T-helper 17 cell (primary cell): ENCODE measurements at places on chromosomes 6 and 20.

- DNase-seq, result no peak
Observed at GRCh38 chr20:1332749-1333300, 3.9 kb upstream of the SDCBP2 start.

- no peak for DNase-seq
Observed at GRCh38 chr6:93423542-93423941, 4.2 kb upstream of the EPHA7 start.

DNA sequence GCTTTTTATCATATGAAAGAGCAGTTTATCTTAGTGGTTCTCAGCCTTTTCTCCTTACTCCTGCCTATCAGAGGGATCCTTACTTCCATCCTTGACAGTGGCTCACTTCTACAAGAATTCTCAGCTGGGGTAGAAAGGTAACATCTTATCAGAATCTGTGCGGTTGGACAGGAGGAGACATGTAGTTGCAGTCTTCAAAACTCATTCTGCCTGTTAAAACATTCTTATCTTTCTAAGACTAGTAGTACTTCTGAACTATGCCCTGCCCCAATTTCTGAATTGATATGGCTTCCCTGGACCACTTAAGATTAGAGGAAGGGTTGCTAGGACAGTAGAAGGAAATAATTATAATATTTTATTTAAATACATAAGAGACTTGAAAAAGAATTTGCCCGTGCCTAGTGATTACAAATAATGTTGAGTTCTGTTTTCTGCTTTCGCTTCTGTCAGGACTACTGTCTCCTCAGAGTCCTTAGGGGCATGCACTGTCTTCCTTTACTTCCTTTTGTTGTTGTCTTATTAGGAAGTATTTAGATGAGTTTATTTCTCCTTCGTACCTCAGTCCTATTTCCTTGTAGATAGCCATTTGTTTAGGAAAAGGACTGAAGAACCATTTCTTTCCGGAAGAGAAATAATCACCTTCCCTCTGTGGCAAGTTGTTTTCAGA lies 24.9 kb downstream of the BLTP3A start:
- no peak for DNase-seq

- no peak for DNase-seq
Observed at GRCh38 chr20:36096435-36096834, 58.1 kb upstream of the EPB41L1 start.

DNA sequence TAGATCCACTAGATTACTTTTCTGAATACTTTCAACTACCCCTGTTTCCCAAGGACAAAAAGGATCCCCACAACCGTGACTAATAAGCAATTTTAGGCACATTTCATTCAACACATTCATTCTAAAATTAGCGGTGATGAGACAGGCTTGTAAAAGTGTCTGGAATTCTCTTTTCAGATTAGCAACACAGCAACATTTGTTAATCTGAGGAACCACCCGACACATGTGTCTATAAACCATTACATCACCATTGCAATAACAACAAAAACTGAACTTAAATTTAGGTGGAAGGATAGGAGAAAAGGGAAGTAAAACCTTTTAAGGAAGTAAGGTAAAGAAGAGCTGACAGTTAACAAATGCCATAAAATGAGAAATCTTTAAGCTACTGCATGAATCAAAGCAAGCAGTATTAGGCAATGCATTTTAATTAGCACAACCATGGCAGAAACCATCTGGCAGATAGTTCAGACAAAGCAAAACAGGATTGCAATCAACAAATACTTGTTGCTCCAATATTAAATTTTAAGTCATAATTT lies 49.1 kb downstream of the MAP3K7 start:
- no peak for DNase-seq

GRCh38 chr6:34810936-34811632 lies 19.2 kb downstream of the BLTP3A start:
- DNase-seq, result no peak

- DNase-seq, result no peak
Observed at GRCh38 chr20:63680427-63680826, 16.0 kb upstream of the TNFRSF6B start.

GRCh38 chr6:155352811-155353210 lies 38.5 kb upstream of the TFB1M start:
- no peak for DNase-seq

DNA sequence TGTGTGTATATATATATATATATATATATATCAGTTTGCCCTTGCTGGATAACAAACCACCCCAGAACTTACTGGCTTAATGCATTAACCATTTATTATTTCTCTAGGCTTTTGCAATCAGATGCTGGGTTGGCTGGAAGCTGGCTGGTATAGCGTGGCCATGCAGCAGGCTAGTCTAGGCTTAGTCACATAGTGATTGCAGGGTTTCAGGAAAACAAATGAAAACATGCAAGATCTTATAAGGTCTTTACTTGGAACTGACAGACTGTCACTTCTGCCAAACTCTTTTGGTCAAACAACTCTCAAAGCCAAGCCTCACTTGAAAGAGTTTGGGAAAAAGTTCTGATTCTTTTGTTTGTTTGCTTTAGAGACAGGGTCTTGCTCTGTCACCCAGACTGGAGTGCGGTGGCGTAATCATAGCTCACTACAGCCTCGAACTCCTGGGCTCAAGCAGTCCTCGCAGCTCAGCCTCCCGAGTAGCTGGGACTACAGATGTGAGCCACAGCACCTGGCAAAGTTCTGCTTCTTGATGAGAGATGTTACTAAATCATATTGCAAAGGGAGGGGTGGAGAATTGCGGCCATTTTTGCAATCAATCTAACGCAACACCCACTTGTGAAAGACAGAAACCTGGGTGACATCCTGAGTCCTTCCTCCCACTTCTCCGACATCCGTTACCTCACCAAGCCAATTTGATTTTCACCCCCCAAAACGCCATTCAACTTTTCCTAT lies 74.6 kb upstream of the RNF24 start:
- no peak for DNase-seq

DNA sequence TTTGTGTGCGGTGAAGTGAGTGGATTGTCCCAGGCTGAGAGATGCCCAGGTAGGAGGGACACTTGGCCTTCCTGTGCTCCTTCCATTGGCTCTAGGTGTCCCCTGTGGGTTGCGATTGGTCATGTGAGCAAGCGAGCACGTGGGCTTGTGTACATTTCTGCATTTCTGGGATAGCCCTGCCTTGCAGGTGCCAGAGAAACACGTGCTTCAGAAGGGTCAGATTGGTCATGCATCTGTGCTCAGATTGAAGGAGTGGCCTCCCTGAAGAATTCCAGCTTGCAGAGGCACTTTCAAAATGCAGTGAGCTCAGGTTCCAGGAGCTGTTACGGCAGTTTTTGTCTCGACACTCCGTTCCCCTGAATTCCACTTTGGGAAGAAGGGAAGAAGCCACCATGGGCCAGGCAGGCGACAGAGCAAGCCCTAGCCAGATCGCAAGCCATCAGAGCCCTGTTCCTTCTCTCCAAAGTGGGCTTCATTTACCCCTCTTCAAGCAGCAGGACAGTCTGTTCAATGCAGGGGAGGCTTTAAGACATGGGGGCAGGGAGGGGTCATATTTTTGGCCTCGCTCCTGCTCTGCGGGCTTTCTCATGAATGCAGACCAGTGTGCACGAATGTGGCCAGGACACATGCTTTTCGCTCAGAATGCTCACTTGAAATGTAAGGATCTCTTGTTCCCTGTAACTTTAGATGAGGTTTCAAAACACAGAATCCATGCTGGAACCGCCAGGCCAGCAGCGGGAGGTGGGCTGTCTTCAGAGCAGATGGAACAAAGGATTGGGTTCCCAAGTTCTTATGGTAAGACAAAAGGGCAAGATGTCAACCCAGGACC lies 78.6 kb upstream of the AKAP12 start:
- DNase-seq, result no peak

DNA sequence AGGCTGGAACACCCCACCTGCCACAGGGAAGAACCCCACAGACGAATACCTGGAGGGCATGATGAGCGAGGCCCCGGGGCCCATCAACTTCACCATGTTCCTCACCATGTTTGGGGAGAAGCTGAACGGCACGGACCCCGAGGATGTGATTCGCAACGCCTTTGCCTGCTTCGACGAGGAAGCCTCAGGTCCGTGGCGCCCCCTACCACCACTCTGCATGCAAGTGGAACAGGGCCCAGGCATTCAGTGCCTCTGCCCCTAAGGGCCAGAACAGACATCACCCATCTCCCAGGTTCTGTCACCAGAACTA lies 6.6 kb downstream of the MYL9 start:
- no peak for DNase-seq

GRCh38 chr20:38139156-38139912 lies 25.7 kb downstream of the TGM2 start:
- DNase-seq, result no peak

DNA sequence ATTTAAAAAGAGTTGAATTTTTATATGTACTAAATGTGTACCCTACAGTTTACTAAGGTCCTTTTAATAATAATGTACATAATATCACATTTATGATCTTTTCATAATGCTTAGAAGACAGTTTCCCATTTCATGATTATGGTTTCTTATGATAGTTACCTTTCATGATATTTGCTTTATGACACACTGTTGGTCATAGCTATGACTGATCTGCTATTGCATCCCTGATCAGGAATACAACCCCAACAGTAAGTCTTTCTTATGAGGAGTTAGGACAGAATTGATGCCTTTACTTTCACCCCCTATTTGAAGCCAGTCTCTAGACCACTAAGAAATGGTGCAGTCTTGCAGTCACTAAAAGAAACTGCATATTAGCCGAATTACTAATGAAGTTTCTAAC lies 31.0 kb downstream of the LCA5 start:
- no peak for DNase-seq

GRCh38 chr6:75870389-75870788 lies 121.3 kb downstream of the MYO6 start:
- DNase-seq, result no peak

- DNase-seq, result no peak
Observed at GRCh38 chr6:157244175-157244574, 79.1 kb downstream of the TMEM242 start.

DNA sequence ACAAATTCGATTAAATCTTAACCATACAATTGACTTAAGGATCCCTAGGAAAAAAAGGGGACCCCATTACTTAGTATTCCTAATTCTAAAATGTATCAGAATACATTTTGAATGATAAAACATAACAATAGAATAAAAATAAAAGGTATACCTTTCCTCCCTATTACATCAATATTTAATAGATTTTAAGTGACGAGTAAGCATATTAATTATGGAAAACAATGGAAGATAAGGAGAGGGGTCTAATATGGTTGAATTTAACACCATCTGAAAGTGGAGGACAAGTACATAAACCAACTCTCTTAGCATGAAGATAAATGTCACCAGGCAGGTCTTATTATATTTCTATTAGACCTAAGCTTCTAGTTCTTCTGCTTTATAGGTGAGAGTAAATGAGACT lies 232.1 kb downstream of the HAO1 start:
- DNase-seq, result no peak

GRCh38 chr6:165726965-165727381 lies 63.9 kb upstream of the PDE10A start:
- DNase-seq, result no peak
